ELF-1 (cell line): ENCODE measurements at places on chromosomes 5 and 9.

DNA sequence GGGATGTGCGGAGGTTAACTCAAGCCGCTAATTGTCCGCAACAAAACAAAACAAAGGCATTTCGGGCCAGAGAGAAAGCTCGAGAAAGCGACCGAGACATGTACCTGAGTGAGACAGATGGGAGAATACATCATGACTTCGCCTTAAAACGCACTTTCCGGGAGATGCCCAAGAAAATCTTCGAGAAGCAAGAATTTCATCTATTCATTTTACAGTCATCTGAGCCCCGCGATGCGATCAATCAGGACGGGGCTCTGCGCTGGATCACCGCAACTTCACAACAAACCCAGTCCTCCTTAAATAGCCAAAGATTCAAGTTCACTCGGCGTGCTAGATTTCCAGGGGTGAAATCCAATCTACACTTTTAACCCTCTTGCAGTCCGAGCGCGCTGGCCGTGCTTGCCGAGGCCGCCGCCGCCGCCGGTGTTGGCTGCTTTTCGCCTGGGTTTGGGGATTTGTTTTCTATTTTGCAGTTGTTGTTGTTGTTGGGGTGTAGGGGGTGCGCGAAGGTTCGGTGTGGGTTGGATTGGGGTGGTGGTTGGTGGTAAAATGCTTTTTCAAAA is 482 bp downstream of the NFIB start:
- peak; percentile 52 for DNase-seq

DNA sequence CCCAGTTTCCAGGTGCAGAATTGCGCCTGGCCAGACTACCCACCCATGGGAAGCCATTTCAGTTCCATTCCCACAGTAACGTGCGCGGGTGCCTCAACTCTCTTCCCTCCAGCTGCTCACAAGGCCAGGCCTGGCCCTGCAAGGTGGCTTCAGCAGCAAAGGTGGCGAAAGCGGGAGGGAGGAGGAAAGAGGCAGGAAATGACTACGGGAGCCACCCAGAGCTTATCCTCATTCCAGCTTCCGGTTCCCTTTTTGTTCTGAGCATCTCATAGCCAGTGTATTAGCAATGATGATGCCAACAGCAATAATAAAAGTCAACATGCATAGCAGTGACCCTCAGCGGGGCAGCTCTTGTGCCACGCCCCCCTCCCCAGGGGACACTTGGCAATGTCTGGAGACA is 101.5 kb upstream of the BOD1 start:
- DNase-seq, result no peak

DNA sequence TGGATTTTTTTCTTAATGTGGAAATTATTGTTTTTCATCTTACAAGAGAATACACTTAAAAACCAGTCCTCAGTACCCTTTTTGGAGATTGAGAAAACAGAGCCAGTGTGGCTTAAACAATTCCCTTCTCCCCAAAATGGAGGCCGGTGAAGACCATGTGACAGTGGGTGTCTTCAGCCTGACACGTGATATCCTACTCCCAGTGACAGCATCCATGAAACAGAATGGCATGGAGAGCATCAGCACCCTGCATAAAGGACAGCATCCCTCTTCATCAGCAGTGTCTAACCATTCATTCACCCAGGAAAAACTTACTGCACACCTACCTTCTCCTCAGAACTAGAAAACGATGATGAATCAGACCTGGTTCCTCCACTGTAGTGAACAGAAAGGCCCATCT is 103.4 kb upstream of the RAI14 start:
- DNase-seq, result no peak

- no peak for DNase-seq
Observed at GRCh38 chr9:1383899-1384455, 333.8 kb downstream of the DMRT2 start.

DNA sequence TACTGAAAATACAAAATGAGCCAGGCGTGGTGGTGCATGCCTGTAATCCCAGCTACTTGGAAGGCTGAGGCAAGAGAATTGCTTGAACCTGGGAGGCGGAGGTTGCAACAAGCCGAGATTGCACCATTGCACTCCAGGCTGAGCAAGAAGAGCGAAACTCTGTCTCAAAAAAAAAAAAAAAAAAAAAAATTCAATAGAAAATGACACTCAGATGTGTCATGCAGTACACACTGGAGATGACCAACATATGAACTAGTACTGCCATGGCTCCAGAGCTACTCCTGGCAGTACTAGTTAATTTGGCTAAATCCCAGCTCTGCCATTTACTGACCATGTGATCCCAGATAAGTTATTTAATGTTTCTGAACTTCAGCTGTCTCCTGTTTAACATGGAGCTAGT is 7.3 kb downstream of the ATOX1 start:
- no peak for DNase-seq

- peak; percentile 88 for DNase-seq
Observed at GRCh38 chr9:136410500-136411287, at the start of the genes ENTR1 and PMPCA. TSS of gene ENTR1 (minus strand) at chr9:136410614. CDS start at chr9:136410397, 217 bp downstream. TSS of gene PMPCA (plus strand) at chr9:136410658. CDS start at chr9:136410669, 11 bp downstream.

GRCh38 chr5:173458828-173459609 is 130.8 kb upstream of the STC2 start:
- DNase-seq, result no peak

GRCh38 chr5:39657943-39658342 is 233.2 kb upstream of the DAB2 start:
- no peak for DNase-seq

- DNase-seq, result no peak
Observed at GRCh38 chr5:404666-405241, 38.2 kb upstream of the EXOC3 start.

- DNase-seq, result no peak
Observed at GRCh38 chr9:77771171-77771570, 123.0 kb upstream of the GNA14 start.

DNA sequence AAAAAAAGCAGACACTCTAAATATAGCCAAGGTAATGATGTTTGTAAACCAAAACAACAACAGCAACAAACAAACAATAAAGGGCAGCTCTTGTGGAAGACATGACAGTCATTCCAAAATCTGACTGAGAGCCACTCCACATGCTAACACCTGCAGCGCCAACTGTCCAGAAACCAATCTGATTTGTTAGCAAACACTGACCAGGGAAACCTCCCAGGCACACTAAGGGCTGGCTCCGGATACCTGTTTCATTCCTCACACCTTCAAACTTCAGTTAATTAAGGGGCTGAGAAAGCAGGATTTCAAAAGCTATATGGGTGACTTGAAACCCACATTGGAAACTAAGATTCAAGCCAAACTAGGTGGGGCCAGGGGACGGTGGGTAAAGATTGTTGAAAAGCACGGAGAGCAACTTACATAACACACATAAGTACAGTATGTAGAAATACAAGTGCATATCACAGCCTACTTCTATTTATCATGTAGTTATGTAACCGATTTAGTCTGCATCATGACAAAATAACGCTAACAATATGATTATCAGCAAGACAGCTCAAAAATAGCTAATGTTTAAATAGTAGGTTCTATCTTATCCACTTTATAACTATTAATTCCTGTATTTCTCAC is 203.6 kb downstream of the SEMA5A start:
- DNase-seq, result no peak

DNA sequence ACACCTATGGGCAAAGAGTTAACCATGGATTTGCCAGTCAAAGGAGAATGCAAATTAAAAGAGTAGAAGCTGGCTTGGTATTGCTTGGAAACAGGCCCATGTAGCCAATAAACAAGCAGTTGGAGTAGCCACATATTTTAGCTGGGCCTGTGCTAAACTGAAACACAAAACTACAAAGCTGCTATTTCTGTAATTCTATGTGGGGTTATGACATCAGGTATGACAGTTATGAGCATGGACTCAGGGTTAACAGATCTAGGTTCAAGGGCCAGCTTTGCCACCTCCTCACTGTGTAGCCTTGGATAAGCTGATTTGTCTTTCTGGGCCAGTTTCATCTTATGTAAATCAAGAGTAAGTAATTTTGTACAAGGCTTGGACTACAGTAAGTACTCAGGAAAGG is 142.7 kb downstream of the PIP5K1B start:
- no peak for DNase-seq

- no peak for DNase-seq
Observed at GRCh38 chr9:14453286-14453685, 139.3 kb upstream of the NFIB start.

DNA sequence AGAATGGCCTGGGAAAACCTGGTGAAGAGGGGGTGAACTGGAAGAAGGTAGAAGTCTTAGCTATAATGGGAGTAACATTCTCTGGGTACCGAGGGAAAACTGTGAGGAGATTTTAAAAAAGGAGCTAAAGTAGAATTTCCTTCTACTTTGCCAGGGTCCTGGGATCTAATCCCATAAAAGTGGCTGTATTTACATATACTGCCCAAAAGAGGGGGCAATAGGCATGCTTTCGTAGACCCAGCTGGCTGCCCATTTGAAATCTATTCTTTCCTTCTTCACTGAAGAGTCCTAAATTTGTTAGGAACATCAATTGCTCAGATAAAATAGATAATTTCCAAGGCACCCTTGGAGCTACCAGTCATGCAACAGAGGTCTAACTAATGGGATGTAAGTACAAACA is 159.2 kb downstream of the CDC42SE2 start:
- no peak for DNase-seq

GRCh38 chr5:55416306-55416705 is 108.5 kb downstream of the MTREX start:
- DNase-seq, result no peak

DNA sequence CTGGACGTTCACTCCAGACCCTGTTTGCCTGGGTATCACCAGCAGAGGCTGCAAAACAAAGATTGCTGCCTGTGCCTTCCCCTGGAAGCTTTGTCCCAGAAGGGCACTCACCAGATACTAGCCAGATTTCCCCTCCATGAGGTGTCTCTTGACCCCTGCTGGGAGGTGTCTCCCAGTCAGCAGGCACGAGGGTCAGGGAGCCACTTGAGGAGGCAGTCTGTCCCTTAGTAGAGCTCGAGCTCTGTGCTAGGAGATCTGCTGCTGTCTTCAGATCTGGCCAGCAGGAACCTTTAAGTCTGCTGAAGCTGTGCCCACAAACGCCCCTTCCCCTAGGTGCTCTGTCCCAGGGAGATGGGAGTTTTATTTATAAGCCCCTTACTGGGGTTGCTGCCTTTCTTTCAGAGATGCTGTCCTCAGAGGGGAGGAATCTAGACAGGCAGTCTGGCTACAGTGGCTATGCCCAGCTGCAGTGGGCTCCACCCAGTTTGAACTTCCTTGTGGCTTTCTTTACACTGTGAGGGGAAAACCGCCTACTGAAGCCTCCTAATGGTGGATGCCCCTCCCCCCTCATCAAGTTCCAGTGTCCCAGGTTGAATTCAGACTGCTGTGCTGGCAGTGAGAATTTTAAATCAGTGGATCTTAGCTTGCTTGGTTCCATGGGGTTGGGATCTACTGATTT is 253.9 kb downstream of the SPATA31D1 start:
- no peak for DNase-seq

- DNase-seq, result peak; percentile 22
Observed at GRCh38 chr5:68565427-68565826, 349.9 kb downstream of the PIK3R1 start.

DNA sequence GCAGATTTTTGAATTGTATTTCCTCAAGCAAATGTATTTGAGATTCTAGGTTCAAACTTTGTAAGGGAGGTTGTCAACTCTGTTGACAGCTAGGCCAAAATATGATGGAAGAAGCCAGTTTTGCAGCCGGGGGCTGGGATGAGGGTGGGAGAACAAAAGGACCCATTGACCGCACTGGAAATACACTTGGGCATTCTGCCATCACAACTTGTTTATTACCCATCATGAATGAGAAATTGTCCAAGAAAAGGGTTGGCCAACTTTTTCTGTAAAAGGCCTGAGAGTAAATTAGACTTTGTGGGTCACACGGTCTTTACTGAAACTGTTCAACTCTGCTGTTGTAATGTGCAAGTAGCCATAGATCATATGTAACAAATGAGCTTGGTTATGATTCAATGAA is 221.3 kb upstream of the KLF9 start:
- no peak for DNase-seq

DNA sequence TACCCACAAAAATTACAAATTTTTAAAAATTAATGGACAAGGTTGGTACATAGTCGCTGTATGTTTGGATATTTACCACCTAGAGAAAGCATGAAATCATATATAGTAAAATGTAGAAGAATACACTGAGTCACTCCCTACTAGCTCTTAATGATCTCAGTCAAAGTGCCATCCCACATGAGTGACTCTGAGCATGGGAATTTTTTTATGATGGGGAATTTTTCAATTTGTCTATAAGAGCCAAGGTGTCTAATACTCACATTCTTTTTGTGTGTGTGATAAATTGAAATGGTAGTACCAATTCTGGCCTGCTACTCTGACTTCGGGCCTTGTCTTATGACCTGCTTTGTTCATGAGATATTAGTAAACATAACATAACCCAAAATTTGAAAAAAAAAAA is 483.2 kb downstream of the CDH10 start:
- no peak for DNase-seq

DNA sequence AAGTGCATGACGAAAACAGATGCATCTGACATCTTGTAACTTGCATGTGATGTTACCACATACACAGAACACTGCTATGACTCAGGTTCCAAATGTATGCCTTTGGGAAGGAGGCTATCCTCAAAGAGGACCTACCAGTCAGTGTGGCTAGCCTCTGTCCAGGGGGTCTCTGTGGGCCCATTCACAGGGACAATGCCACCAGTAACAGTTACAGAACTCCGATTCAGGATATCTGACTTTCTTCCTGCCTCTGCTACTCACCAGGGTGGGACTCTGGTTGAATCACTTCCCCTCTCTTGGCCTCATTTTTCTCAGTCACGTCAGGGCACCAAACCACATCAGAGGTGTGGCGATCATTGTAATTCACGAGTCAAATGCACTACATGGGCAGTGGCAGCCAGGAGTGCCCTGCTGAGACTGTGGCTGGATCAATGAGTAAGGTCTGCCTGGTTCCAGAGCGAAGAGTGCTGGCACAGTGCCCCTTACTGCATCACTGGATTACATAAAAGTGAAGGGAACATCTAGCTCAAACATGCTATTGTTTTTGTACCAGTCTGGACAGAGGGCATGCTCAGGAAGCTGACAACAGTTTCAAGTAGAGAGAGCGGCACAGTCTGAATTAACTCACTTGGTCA is 13.2 kb downstream of the ATOX1 start:
- DNase-seq, result no peak

DNA sequence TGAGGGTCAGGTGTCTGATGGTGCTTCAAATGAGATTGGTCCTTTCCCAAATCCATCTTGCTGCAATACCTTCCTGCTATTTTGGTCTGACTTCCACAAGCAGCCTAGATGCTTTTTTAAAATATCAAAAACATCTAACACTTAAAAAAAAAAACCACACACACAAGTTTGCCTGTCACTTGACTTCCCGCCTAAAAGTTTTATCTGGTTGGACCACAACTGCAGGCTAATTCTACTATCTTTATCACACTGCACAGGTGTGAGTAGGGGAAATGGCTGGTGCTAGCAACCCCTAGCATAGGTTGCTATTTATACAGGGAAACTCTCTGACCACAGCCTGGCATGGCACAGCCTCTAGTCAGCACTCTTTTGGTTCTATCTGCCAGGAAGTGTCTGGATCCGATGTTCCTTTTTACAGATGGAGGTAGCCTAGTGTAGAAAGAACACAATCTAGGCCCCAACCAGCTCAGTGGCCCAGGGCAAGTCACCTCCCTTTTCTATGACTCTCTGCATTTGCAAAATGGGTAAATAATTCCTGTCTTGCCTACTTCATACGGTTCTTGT is at the start of gene HEMGN:
Gene HEMGN, minus strand, starts transcription at position 92 of the 564 bp plus-strand sequence. Its CDS starts 36 bp downstream, at position 56.
- DNase-seq, result no peak
